Cortex of kidney (tissue), 1 donor: ENCODE measurements at places on chromosomes 3 and 15.

- DNase-seq: no peak
Observed at GRCh38 chr15:32936283-32936918, 218.6 kb downstream of the GREM1 start.

DNA sequence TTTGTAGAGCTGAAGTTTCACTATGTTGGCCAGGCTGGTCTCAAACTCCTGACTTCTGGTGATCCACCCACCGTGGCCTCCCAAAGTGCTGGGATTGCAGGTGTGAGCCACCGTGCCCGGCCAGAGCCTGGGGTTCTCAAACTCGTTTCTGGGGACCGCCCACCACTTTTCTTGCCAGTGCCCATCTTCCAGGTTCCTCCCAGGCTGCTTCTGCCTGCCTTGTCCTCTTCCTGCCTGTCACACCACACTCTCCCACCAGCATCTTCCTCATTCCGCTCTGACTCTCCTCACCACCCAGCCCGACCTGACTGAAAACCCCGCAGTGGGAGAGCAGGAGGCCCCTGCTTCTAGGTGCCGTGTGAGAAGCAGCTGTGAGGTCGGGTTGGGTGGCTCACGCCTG, 3.1 kb upstream of the DYNLT2B start:
- DNase-seq: no peak

DNA sequence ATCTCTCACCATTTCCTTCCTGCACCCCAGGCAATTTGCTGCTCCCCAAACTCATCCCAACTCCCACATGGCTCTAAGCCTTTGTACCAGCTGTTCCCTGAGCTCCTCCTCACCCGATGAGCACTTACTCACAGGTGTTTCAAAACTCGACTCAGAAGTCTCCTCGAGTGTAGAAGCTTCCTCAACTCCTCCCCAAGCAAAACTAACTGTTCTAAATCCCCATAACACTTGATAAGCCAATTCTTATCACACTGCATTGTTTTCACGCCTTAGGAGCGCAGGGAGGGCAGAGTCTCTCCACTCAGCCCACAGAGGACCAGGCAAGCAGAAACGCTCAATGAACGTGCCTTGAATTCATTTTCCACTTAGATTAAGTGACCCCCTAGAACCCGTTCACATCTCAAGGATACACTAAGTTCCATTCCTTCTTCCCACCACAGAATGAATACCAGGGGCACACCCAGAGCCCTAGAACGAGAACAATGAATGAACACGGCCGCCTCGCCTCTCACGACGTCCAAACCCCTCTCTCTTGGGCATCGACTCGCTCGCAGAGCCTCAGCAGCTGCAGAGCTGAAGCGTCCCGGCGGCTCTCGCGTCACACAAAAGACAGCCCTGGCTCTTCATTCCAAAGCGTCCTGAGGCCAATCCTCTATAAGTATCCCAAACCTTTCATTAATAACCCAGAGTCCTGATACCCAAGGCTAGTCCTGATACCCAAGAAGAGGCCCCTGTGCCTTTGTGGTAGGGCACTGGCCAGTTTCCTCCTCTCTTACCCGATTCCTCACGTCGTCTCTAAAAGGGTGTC, 1.1 kb downstream of the RAF1 start:
- DNase-seq: no peak

GRCh38 chr3:49674497-49674983, 389 bp downstream of the APEH start:
- DNase-seq: no peak

DNA sequence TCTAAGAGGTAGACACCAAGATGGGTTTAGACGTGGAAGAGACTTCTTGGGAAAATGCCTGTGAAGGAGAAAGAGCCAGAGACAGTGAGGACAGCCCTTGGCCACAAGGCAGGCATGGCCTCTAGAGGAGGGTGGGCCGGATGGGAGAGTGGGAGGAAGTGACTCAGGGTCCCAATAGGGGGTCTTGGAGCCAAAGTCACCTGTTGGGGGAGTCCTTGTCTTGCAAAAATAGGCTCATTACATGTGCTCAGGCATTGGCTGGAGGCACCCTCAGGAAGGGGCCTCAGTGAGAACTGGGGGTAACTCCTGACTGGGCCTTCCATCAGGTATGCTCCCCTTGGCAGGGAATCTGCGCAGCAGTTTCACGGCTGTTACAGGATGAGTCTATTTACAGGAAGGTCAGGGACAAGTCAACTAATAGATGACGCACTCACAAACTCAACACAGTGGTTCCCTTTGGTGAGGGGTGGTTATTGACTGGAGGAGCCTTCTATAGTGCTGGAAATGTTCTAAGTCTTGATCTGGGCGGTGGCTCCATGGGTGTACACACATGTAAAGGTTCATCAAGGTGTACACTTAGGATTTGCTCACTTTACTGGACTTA, 259.6 kb downstream of the XXYLT1 start:
- no peak for DNase-seq

DNA sequence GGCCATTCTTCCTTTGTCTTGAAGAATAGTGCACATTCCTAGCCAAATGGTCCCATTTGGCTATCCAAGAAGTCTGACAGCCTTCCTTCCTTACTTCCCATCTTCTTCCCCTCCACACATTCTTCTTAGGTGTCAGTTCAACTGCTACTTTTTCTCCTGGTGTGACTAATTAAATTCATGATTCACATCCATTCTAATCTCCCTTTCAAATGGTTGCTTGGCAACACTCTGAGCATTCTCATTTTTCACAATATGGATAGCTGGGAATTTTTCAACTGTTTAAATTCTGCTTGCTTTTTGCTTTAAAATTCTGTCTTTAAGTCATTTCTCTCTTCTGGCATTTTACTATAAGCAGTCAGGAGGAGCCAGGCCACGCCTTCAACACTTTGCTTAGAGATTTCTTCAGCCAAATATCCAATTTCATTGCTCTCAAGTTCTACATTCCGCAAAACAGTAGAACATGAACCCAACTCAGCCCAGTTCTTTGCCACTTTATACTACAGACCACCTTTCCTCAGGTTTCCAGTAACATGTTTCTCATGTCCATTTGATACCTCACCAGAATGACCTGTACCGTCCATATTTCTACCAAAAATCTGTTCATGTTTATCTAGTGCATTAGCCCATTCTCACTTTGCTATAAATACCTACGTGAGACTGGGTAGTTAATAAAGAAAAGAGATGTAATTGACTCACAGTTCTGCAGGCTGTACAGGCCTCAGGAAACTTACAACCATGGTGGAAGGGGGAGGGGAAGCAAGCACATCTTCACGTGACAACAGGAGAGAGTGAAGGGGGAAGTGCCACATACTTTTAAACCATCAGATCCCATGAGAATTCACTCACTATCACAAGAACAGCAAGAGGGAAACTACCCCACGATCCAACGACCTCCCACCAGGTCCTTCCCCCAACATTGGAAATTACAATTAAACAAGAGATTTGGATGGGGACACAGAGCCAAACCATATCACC, 31.9 kb upstream of the MCF2L2 start:
- no peak for DNase-seq

GRCh38 chr3:56915966-56916586, 114.3 kb upstream of the ARHGEF3 start:
- no peak for DNase-seq

- no peak for DNase-seq
Observed at GRCh38 chr15:57696146-57696545, 10.4 kb upstream of the POLR2M start.

- no peak for DNase-seq
Observed at GRCh38 chr3:111324645-111325044, 217.4 kb upstream of the CD96 start.

DNA sequence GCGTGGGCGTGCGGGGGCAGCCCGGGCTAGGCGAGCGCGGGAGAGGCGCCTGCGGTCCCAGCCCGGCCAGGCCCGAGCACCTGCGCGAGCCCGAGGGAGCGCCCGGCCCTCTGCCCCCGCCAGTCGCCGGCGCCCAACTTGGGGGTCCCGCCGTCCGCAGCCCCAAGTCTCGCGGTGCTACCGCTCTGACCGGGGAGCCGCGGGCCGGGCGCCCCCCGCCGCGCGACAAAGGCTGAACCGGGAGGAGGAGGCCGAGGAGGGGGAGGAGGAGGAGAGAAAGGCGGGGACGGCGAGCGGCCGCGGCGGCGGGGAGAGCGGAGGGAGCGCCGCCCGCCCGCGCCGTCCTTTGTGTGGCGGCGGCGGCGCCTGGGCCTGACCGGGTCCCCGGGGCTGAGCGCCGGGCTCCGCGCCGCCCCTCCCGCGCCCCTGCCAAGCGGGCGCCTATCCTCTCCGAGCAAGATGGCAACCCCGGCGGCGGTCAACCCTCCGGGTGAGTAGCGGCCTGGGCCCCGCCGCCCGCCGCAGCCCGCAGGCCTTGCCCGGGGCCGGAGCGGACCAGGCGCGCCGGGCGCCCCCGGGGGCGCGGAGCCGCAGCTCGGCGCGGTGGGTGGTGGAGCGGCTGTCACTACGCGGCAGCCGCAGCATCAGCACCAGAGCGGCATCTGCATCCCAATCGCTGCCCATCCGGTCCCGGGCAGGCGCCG, at the start of gene ARNT2:
Gene ARNT2, plus strand, starts transcription at position 326 of the 704 bp plus-strand sequence. Its CDS starts 134 bp downstream, at position 460.
- no peak for DNase-seq

DNA sequence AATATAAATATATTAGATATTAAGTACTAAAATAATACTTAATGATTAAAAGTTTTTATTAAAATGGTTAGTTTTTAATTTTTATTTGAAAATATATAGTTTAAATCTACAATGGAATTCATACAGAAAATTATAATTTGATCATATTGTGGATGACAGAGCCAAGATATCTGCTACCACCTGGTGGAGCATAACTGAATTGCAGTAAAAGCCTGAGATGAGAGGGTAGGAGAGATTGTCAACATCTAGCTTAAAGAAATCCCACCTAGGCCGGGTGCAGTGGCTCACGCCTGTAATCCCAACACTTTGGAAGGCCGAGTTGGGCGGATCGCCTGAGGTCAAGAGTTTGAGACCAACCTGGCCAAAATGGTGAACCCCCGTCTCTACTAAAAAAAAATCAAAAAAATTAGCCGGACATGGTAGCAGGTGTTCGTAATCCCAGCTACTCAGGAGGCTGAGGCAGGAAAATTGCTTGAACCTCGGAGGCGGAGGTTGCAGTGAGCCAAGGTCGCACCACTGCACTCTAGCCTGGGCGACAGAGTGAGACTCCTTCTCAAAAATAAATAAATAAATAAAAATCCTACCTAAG, 25.1 kb upstream of the CSTA start:
- DNase-seq: no peak
